NCI-H460 (cell line): ENCODE measurements at places on chromosomes 7 and 10.
A peak's percentile ranks its signal among the peaks of the same experiment; 100 is the strongest.

DNA sequence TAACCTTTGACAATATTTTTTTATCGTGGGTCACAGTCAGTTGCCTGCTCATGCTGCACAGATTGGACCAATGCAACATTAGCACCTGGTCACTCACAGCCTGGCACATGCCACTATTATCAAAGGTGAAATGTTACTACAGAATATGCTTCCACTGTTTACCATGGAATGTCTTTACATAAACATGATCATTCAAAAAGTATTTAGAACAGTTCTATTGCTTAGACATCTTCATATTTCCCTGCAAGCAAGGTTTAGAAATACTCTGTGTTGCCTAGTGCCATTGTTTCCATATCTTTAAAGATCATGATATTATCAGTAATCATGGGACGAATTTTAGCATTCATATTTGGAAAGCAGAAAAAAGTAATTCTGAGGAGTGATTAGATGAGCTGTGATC lies 179.9 kb upstream of the CHRM2 start:
- DNase-seq: no peak

- peak; percentile 30 for DNase-seq
Measured at GRCh38 chr10:100890673-100891317, 22.0 kb upstream of the SLF2 start.

GRCh38 chr7:11833431-11833830 lies 1.4 kb upstream of the THSD7A start:
- no peak for DNase-seq

GRCh38 chr10:61283066-61283465 lies 170.1 kb downstream of the TMEM26 start:
- DNase-seq: no peak

- DNase-seq: no peak
Measured at GRCh38 chr10:13559124-13559700, 27.6 kb upstream of the PRPF18 start.

DNA sequence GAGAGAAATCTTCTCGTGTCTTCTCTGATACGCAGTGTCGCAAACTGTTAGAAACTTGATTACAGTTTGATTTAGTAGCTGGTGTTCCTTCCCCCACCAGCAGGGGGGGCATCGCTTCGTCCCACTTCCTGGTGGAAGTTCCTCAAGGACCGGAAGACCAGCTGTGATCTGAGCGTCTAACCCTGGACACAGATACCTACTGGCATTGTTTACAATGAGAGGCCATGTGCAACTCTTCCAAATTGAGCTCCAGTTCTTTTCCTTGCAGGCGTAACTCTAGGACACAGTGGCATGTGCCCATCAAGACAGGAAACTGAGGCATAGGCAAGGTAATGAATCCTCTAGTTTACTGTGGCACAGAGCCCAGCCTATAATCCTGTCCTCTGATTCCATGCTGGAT lies 219.0 kb downstream of the CCDC3 start:
- DNase-seq: peak; percentile 15

GRCh38 chr10:70607936-70608335 lies 5.4 kb upstream of the PRF1 start:
- DNase-seq: no peak

GRCh38 chr7:84548366-84549365 lies 354.1 kb upstream of the SEMA3A start:
- DNase-seq: no peak

DNA sequence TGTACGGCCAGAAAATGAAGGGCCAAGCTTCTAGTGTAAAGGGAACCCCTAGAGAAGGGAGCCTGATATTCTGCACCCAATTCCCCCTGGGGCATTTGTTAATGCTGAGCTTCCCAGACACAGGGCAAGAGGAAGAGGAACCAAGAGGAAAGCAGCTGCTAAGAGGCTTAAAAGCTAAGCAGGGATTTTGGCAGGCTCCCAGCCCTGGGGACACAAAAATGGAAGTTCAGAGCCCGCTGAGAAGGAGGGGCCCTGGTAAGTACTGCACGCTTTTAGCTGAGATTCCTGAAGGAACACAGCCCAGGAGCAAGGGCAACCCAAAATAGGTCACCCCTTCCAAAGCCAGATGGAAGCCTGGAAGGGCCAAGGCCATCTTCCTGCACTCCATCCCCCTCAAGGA lies 387.3 kb upstream of the MGMT start:
- DNase-seq: no peak

DNA sequence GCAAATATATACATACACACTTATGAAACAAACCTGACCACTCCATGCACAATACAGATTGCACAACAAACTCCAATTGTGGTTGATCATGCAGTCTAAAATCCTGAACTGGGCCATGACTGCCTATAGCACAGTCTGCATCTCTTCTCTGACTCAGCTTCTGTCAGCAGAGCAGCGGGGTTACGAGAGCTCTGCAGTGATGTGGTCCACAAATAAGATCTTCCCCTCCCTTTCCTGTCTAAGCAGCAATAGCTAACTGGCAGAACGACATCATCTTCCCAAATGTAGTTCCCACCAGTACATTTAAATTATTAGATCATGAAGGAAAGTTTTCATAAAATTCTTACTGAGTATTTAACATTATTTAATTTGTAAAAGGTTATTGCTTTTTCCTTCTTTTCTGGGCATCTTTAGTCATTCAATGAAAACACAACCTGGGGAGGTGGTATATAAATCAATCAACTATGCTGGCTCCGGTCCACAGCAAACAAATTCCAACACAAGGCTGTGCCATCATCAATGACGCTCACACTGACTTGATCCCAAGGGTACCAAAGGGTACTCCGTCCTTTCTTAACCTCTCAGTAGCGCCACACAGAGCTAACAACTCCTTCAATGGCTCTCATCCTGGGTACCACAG lies 17.1 kb downstream of the ARHGAP21 start:
- DNase-seq: peak; percentile 49

DNA sequence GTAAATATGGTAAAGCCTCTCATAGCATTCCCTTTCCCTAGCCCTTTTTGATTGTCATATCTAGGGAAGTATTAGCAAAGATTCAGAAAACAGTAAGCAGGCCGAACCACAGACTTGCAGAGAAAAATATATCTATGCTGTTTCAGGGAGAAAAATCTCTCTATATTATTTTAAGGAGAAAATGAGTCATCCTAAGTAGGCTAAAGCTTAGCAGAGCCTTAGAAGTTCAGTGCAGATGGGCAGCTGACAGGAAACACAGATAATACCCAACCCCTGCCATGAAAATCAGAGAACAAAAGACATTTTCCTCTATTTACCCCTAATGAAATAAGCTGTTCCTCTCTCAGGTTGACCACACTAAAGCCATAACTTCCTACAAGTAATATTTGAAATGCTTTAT lies 16.5 kb downstream of the C1QL3 start:
- DNase-seq: no peak

DNA sequence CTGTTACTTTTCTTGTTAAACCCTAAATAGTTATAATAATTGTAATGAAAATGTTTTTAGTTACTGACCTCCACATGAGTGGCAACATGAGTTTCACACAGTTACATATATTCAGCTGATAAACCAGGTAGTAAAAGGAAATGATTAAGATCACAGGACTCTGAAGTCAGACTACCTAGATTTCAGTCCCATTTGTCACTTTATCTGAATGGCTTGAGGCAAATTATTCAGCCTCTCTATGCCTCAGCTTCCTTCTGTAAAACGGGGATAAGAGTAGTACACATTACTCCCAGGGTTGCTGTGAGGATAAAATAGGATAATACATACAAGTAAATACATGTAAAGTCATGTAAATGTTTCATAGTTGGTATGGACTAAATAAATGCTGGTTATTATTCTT lies 254.3 kb upstream of the LRRTM3 start:
- no peak for DNase-seq

GRCh38 chr7:92732316-92733036 lies 103.9 kb downstream of the CDK6 start:
- DNase-seq: no peak

DNA sequence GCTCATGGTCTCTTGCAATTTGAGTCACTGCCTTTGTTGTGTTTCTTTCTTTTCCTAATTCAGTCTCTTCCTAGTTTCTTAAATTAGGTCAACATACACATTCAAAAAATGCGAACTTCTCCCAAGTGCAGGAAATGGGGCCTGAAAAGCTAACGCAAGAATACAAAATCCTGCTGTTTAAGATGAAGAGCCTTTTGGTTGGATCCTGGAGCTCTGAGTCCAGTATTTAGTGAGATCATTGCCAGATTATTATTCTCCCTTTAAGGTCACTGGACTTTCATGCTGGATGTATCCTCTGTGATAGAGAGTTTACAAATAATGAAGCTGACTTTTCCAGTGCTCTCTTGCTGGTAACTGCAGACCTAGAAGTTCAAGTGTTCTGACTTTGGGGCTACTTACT lies 401.9 kb upstream of the MKI67 start:
- DNase-seq: no peak

DNA sequence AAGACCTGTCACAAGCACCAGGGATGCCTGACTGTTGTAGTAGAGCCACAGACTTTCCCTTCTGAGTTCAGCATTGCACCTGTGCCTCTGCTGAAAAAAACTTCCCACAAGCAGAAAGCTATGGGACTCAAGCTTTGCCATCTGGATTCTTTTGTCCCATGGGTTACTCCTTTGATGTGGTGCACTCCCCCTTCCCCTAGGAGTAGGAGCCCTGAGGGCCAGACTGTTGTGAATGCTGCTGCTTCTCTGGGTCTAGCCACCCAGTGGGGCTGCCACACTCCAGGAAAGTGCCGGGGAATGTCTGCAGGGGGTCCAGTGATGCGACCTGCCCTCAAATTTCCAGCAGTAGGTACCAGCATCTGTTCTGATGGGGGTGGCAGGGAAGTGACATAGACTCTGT lies 11.7 kb downstream of the CASP7 start:
- no peak for DNase-seq

GRCh38 chr10:133131734-133132472 lies 28.1 kb upstream of the KNDC1 start:
- no peak for DNase-seq

DNA sequence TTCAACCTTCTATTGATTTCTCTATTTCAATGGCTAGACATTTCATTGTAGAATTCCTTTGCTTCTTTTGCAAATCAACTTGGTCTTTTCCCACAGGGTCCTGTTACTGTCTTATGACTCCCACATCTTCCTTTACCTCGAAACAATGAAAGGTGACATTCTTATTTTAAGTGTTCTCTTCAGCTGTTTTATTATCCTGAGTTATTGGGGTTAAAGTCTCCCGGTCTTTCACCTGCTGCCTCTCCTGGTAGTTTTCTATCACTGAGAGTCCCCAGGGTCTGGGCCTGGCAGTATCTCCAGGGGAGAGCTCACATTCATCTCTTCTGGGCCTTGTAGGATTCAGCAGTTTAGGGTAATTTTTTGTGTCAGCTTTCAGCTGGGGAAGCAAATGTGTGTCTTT lies 95.8 kb downstream of the HECW1 start:
- no peak for DNase-seq

GRCh38 chr7:51621956-51622355 lies 305.3 kb upstream of the COBL start:
- DNase-seq: no peak

DNA sequence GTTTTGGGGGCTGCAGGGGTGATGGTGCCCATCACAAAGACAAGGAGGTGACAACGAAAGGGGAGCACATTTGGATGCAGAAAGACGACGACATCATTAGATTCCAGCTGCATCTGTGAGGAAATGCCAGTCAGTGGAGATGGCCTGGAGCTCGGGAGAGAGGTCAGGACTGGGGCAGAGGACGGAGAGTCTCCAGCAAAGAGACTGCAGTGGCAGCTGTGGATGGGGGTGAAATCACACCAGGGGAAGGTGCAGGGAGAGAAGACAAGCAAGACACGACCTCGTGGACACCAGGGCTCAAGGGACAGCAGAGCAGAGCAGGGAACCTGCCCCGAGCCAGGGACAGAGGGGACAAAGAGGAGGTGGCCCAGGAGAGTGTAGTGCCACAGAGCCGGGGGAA lies 203.4 kb downstream of the PRPF18 start:
- DNase-seq: no peak

DNA sequence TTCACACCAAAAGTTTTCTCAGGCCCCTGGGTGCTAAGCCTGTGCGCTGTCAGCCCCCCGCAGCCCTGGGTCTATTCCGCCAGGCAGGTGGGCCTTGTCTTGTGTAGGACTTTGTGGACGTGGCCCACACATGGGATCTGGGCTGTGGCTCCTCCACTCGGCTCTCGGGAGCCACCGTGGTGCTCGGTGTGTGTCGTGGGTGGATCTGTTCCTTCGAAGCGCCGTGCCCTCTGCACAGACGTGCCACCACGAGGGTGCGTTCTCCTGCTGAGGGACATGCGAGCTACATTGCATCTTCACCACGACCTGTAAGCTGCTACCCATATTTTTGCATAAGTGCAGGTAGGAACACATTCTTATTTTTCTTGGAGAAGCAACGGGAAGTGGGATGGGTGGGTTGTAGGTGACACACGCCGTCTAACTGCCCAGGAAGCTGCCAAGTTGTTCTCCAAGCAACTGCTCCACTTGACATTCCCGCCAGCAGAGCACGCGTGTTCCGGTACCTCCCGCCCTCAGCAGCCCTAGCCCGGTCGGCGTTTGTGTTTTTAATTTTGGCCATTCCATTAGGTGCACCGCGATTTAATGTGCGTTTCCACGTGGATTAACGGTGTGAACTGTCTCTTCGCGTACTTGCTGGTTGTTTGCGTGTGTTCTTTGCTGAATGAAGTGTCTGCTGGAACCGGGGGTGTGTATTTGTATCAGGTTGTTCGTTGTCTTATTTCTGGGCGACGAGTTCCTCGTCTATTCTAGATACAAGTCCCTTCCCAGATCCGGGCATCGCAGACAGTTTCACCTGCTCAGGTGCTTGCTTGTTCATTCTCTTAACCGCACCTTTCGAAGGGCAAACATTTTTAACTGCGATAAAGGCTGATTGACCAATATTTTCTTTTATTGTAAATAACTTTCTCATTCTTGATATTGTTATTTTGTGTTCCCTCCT lies 47.4 kb upstream of the CFAP46 start:
- DNase-seq: no peak

DNA sequence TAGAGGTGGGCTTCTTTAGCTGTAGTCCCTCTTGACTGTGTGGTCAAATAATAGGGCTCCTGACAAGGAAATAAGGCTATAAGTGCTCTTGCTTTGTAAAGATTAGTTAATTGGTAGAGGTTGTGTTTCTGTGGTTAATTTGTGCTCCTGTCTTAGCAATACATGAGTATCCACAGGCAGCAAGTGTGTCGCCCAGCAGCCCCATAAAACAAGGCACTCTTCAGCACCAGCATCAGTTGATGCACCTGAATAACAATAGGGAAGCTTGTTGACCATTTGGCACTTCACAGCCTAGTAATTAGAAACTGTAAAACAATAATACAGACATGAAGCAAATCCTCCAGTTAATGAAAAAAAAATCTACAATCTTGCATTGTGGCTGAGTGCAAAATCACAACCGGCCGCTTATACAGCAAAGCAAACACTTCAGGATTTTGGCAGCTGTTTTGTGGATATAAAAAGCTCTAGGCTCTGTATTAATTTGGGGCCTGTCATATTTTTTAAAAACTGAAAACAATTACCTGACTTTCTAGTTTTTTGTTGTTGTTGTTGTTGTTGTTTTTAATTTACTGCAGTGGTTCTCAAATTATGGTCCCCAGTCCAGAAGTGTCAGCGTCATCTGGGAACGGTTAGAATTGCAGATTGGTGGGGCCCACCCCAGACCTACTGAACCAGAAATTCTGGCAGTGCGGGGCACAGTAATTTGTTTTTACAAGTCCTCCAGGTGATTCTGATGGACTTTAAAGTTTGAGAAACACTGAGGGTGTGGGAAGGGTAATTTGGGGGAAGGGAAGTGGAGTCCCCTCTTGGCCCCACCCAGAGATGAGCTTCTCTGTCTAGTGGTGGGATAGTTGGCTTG lies 56.8 kb downstream of the AUTS2 start:
- no peak for DNase-seq

GRCh38 chr7:24936121-24936824 lies 43.7 kb downstream of the OSBPL3 start:
- no peak for DNase-seq
